Fibroblast of lung (primary cell): ENCODE measurements at places on chromosomes 6 and 20.
A peak's percentile ranks its signal among the peaks of the same experiment; 100 is the strongest.

GRCh38 chr6:11229655-11230046 lies 2.8 kb downstream of the NEDD9 start:
- DNase-seq: peak; percentile 63

GRCh38 chr6:165245287-165245686 lies 64.1 kb downstream of the C6orf118 start:
- no peak for DNase-seq

GRCh38 chr6:3718407-3718806 lies 33.1 kb downstream of the PXDC1 start:
- no peak for DNase-seq

DNA sequence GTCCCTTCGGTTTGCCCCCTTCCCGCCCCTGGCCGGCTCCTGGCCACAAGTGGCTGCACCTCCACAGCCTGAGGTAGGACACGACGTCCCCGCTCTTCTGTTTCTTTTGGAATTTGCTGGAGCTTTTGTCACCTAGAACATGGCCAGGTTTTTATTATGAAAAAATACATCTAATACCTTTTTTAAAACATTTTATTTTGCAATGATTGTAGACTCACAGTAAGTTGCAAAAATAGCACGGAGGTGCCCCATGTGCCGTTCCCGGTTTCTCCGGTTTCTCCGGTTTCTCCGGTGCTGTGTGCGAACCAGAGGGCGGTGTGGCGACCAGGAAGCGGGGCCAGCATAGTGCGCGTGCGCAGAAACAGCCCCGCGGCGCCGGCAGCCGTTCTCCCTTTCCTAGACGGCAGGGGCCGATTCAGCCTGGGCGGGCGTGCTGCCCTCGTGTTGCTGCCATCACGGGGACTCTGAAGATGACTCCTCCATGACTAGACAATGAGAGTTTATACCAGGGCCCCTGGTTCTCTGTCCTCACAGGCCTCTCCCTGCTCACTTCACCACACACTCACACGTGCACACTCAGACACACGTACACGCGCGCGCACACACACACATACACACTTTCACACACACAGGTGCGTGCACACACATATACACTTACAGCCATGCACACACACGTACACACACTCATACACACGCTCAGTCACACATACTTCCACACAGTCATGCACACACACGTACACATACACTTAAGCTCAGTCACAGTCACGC lies 102.1 kb downstream of the TMEM242 start:
- peak; percentile 71 for DNase-seq

- DNase-seq: no peak
Measured at GRCh38 chr20:6680854-6681253, 86.6 kb upstream of the BMP2 start.

DNA sequence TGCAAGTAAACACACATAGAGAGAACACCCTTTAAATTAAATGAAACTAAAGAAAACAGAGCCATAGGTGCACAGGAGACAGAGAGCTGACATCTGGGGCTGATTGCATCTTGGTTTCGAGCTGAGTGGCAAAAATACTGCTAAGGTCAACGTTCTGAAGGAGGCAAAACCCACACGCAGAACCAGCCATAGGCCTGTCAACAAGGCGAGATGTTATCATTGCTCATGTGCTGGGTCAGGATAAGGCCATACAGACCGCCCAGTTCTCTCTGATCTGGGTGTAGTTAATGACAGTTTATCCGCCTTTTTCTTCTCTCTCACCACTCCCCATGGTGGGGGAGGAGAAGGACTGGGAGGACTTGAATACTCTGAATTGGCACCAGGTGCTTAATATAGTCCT lies 4.5 kb upstream of the FAM110A start:
- no peak for DNase-seq

DNA sequence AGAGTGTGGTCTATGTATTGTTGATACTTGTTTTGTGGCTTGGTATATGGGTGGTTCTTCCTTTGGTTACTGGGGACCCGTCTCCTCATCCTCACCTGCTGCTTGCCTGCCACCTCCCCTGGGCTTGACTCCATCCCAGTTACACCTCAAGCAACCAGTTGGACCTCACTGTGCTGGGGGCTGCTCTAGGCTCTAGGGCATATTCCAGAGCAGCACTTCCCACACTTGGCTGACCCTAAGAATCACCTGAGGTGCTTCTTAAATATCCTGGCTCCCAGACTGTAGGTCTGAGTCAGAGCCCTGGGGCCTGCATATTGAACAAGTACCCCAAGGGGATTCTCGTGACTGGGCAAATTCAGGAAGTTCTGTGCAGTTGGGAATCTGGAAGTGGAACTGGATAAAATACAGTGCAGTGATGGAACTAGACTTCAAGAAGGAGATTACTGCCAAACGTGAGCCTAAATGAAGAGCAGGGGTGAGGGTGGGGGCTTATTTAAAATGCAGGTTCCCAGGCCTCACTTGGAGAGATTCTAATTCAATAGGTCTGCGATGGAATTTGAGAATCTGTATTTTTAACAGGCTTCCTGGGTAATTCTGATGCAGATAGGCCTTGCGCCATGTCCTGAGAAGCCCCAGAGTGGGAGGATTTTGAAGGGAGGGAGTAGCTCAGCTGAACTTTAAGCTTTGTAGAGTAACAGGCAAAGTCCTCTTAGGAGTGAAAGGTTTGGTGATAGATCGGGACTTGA lies 7.6 kb downstream of the SPATS1 start:
- DNase-seq: no peak

DNA sequence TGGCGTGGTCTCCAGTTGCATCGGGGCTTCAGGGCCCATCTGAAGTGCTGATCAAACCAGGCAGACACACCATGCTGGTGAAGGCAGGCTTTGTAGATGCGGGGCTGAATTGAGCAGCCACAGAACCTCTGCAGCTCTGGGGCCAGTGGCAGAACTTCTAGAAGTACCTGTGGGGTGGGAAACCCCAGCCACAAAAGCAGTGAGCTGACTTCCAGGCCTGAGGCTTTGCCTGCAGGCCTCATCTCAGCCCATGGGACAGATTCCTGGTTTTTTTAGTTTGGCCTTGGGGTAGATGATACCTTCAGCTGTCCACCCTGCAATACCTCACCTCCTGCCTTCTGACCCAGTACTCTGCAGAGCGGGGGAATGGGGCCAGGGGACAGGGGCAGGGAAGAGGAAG lies 14.1 kb downstream of the C20orf173 start:
- no peak for DNase-seq

DNA sequence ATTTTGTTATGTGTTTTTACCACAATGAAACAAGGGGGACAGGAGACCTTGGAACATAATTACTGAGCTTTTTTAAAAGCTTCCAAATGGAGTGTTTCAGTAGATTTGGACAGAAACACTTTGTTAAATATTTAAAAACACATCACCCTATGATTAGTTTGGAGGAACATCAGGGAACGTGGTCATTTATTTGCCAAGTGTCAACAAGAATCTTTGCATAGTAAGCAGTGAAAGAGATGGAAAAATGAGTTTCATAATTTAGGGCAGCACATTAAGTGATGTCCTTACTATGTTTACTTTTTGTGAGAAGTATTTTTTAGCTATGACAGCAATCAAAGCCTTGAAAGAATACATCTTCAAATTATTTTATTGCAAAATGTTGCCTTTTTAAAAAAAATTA lies 82.6 kb downstream of the PROKR2 start:
- DNase-seq: no peak

DNA sequence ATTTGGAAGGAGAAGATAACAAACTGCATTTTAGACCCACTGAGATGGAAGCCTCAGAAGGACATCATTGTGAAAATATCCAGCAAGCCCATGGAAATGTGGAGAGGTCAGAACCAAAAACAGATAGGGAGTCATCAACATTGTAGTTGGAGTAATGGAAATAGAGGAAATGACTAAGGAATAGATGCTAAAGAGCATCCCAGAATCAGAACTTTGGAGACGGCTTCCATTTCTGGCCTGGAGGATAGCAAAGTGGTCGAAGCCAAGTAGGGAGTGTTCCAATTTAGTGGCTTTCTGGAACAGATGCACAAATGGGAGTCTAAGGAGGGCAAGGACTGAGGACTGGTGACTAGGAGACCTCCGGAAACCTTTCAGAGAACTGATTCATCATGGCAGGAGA lies 3.6 kb downstream of the BEND6 start:
- DNase-seq: no peak

GRCh38 chr20:6473197-6473596 lies 294.3 kb upstream of the BMP2 start:
- peak; percentile 73 for DNase-seq

DNA sequence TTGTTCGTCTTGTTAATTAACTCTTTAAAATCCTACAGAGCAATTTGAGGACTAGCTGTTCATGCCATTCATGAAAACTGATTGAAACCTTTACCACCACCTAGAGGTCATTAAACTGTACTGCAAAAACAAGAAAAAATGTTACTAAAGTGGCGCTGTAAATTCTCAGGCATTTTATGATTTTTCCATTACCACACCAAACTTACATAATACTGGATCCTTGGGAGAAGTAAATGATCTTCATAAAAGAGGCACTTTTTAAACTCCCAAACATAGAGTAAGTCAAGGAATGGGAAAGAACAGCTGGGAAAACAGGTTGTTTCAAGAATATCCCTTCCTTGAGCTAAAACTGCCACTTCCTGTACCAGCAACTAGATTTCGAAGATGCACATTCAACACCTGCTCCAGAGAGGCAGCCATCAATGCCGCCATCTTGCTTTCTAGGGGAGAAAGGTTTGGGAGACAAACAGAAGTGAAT lies 54.3 kb downstream of the MYLIP start:
- peak; percentile 74 for DNase-seq

DNA sequence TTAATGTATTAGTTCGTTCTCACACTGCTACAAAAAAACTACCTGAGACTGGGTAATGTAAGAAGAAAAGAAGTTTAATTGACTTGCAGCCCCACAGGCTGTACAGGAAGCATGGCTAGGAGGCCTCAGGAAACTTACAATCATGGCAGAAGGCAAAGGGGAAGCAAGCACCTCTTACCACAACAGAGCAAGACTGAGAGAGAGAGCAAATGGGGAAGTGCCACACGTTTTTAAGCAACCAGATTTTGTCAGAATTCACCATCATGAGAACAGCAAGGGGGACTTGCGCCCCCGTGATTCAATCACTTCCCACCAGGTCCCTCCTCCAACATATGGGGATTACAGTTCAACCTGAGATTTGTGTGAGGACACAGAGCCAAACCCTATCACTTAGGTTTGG lies 70.8 kb upstream of the SRSF6 start:
- no peak for DNase-seq

GRCh38 chr6:34390531-34391472 lies 1.7 kb downstream of the NUDT3 start:
- DNase-seq: peak; percentile 81

DNA sequence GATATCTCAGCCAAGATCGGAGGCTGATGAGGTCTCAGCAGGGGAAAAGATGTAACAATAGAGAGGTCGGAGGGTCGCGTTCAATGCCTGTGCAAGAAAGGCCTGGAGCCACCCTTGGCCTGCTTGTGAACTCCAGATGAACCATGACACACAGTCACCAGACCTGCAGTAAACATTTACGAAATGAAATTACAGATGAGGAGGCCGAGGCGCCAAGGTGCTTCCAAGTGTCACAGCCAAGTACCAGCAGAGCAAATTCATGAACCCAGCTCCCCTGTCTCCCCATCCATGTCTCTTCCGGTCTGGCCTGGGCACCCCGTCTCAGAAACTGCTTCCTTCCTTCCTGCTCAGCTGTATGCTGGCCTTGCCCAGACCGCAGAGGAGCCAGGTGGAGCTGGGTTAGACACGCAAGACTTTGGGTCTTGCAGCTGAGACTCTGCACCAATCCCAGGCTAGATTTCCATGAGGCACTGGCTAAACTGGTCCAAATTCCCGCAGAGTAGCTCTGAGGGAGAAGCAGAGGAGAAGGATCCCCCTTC lies 48.1 kb downstream of the CHMP4B start:
- DNase-seq: no peak

GRCh38 chr20:8946036-8946940 lies 122.6 kb upstream of the PLCB4 start:
- DNase-seq: no peak

DNA sequence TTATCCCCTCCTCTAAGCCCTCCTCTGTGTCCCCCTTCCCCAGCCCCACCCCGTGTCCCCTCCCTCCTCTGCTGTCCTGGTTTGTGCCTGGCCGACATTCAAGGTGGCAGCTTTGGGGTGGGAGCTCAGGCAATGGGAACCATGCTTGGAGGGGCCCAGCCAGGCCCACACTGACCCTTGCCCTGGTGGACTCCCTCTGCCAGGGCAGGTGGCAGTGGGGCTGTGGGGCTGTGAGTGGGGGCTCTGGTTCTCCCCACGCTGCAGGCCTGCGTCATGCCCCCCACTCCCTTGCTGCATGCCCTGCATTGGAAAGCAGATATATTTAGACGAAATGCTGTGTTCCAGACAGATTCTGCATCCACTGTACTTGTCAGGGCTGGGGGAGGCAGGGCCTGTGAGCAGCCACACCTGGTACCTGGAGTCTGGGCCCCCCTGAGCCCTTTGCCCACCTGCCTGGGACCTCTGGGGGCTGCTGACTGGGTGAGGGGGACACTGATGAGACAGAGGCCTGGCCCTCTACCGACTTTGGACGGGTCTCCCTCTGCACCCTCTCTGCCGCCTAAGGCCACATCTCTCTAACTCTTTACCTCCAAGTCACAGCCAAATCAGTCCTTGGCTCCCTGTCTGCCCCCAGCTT lies 14.2 kb downstream of the DLGAP4 start:
- DNase-seq: no peak

GRCh38 chr6:33817489-33817888 lies 13.7 kb upstream of the MLN start:
- DNase-seq: no peak

GRCh38 chr20:35347011-35347410 lies 54.8 kb upstream of the FAM83C start:
- DNase-seq: no peak

DNA sequence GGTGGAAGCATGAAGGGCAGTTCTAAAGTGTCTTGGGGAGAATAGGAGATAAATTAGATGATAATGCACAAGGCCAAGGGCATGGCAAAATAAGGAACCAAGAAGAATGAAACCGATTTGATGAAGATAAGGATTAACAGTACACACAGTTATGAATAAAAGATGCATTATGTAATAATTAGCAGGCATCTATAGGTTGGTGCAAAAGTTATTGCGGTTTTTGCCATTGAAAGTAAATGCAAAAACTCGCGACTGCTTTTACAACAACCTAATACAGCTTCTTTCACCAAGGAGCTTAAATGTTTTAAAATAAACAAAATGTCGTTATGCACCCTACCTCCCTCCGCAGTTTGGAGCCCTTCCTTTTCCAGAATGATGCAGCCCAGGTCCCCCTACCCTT lies 29.0 kb downstream of the MAS1 start:
- DNase-seq: no peak

- DNase-seq: no peak
Measured at GRCh38 chr20:10002866-10003265, 31.9 kb upstream of the ANKEF1 start.

DNA sequence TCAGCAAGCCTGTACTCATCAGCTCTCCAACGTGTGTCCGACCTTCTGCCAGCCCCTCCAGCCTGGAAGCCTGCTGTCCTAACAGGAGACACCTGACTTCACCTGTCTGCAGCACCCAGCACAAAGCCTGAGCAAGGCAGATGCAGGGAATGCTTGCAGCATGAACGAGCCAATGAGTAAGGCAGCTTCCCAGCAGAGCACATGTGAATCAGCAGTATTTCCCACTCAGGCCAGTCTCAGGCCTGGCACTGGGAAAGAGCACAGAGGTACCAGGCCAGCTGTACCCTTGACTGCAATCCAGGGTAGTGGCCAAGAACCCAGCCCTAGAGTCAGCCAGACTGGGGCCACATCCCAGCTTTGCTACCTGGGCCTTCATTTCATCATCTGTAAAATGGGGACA lies 120.8 kb downstream of the MAFB start:
- DNase-seq: peak; percentile 11

GRCh38 chr20:36408219-36408618 lies 102.1 kb downstream of the DLGAP4 start:
- DNase-seq: no peak
